ENCODE measurements at places on chromosomes 12 and 14.

GRCh38 chr12:82299319-82300025 lies 58.7 kb downstream of the CCDC59 start:
- DNase-seq, result no peak

GRCh38 chr14:75492832-75493591 lies 29.3 kb upstream of the BATF start:
- no peak for DNase-seq

DNA sequence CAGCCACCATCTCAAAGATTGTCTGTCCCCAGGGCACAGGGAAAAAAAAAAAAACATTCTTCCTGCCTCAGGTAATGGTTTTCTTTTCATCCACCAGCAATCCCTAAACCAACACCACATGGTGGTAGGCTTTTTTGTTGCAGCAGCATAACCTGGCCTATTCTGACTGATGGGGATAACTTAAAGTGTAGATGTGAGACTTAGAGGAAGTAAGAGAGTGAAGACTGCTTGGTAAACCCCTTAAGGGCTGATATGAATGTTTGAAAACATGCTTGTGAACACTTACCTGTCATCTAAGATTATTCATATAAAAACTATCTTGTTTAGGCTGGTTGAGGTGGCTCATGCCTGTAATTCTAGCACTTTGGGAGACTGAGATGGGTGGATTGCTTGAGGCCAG lies 130.2 kb upstream of the RAP1B start:
- no peak for DNase-seq

DNA sequence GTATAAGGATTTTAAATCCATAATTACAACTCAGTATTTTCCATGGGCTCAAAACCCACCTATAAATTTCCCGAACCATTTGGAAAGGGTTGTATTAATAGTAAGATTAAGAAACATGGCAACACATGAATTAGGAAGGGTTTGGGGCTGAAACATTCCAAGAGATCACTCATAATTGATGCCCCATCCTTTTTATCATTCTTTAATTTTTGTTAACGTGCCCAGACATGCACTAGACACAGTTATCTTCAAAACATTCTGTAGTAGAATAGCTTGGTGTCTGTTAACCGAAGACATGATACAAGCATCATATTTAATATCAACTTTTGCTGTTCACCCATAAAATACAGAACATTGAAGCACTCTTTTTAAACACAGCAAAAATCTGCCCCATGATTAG lies 106.8 kb upstream of the FRMD6 start:
- DNase-seq, result no peak

- DNase-seq, result no peak
These were observed 559 bp downstream of the SYNJ2BP start for GRCh38 chr14:70416338-70416724.

DNA sequence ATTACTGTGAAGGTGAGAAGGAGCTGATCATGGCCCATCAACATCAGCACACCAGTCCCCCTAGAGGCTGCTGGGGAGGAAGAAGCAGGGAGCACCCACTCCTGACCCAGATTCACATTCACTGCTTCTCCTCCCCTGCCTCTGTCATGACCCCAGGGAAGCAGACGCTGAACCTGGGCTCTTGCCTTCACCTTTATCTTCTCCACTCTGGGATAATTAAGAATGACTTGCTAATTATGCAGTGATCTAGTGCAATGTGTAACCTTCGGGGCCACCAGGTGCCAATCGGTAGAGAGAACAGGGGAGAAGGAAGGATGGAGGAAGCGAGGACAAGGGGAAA lies 44.4 kb upstream of the IQSEC3 start:
- no peak for DNase-seq

GRCh38 chr14:20388159-20388558 lies 25.1 kb downstream of the TEP1 start:
- no peak for DNase-seq

DNA sequence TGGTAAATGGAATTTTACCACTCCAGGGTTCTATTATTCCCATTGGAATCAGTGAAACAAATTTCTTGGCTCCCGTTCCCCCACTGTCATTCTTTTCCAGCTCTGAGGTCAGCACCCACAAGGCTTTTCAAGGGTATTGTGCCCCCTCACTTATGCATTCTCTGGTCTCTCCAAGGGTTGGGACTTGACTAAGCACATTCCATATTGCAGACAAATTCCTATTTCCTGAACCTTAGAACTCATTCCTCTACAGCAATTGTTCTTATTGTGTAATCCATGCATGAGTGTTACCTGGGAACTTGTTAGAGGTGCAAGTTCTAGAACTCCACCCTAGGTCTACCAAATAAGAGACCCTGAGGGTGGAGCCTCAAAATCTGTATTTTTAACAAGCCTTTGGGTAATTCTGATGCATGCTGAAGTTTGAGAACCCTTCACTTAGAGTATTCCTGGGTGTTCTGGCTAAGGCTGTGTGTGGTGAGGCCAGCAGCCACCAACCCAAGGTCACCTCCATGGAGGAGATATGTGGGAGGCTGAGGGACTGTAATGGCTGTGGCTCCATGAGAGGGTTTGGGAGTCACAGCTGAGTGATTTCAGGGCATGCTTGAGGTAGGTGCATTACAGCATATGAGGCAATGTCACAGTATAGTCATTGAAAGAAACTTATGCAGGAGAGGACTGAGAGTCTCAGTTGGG lies 150.9 kb downstream of the TTC6 start:
- no peak for DNase-seq

All from stimulated activated CD4-positive, alpha-beta T cell treated with anti-CD3 and anti-CD28 coated beads, Interleukin-1b, Interleukin-23, amount 100 ng/mL, for 1 hour (primary cell).